ENCODE measurements at places on chromosomes 4 and X.
A peak's percentile ranks its signal among the peaks of the same experiment; 100 is the strongest.

GRCh38 chr4:25702848-25703247 is 47.2 kb downstream of the SLC34A2 start:
- no peak for DNase-seq

DNA sequence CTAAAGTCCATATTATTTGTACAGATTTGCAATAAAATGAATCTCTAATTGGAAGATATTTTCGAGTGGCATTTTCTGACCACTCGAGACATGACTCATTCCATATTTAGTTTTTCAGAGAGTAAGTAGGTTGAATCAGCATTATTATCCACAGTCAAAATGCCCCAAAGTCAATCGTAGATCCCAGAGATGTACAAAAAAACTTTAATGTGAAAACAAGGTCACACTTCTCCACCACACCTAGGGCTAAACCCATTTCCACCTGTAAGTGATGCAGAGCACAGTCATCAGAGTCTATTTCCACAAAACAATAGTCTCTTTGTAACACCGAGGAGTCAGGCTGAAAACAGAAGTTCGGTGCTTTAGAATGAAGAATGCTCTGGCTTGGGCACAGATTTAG is 117.1 kb upstream of the TENM3 start:
- no peak for DNase-seq

- no peak for DNase-seq
Measured at GRCh38 chrX:46627062-46627461, 53.5 kb downstream of the CHST7 start.

DNA sequence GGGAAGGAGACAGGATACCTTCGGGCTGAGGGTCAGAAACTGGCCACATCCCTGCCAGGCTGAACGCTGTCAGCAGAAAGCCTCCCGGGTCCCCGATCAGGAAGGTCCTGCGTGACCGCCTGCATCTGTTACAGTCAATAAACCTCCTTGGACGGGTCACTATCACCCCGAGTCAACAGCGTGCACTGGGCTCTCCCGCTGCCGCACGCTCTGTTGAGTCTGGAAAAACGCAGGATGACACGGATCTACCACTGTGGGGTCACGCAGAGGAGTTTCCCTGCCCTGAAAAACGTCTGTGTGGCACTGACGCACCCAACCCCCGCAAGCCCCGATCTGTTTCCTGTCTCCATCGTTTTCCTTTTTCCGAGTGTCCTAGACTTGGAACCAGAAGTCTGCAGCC is 12.1 kb downstream of the PPP2R3B start:
- no peak for DNase-seq

DNA sequence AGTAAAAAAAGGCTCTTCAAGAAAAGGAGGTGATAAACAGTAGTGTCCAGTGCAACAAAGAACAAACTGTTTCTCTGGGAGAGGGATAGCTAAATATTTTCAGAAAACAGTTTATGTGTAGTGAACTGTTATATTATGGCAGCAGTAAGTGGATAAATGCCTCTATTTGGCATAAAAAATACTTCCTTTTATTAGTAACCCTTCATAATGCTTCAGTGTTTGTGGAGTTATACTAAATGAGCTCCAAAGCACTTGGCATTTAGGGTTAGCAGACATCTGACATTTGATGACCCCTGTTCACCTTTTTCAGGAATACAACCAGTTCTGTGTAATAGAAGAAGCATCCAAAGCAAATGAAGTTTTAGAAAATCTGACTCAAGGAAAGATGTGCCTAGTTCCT is 31.9 kb downstream of the TRAPPC11 start:
- DNase-seq, result no peak

- no peak for DNase-seq
Measured at GRCh38 chrX:44228621-44229020, 114.9 kb downstream of the EFHC2 start.

DNA sequence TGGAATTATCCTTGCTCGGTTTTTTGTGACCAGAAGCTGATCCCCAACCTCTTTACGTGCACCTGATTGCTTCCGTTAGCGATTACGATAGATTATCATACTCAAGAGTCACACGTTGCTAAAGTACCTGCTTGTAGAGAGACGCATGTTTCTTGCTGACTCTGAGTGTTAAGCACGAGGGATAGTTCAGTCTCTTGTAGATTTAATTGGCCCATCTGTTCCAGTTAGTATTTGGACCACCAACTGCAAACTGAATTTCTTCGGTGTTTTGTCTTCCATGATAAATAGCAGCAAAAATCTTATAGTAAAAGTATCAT is 516 bp upstream of the COX18 start:
- no peak for DNase-seq

DNA sequence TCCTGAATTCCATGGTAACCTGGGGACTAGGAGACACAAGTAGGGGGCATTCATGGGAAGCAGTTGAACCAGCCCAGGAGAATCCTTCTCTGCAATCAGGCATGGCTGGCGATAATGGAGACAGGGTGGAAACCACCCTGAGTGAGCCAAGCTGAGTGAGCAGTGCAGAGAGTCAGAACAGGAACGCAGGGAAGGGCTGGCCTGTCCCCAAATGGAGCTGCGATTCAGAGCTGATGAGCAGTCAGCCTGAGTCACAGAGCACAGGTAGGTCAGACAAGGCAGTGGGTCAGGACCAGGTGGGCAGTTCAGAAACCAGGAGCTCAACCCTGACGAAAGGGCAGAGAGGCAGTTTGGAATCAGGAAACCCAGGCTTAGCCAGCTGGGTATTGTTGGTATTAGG is 129.0 kb downstream of the BTC start:
- no peak for DNase-seq

DNA sequence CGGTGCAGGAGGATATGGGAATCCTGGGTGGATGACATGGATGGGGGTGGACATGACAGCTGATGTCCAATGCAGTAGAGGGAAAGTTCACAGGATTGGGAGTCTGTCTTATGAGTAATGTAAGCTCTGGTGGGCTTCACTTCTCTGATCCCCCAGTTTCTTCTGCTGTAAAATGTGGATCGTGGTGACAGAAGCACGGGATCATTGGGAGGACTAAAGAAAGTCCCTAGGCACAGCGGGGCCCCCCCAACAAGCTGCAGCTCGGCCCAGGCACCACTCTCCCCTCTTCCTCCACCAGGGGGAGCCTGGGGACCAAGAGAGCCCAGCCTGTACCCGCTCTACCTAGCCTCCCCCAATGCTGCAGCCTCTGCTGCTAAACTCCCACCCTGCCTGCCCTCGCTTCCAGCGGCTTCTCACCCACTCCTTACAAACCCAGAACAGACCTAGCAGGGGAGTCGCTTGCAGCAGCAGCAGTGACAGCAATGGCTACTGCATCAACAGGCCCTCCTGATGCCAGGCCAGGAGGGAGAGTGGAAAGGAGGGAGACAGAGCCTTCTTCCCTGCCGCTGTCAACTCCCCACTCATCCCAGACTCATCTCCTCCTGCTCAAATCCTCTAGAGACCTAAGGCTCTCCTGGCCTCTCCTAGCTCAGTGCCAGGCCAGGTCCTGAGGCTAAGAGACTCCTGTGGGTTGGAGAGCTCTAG is 36.1 kb upstream of the IQSEC2 start:
- peak; percentile 39 for DNase-seq

DNA sequence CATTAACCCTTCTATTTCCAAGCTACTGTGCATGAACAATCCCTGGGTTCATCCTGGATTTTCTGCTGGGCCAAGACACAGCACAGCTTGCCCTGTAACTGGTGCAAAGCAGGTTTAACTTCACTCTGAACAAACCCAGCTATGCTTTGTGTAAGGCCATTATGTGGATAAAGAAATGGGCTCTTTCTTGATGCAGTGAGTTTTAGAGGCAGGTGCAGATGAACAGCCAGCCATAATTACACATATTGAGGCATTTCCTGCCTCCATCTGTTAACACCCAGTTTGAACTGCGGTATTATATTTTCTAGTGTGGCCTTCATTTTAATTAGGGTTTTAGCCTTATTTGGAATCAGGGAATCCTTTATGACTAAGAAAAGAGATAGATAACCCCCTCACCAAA is 68.7 kb upstream of the ARX start:
- no peak for DNase-seq

- DNase-seq, result no peak
Measured at GRCh38 chr4:142353149-142353738, 492.9 kb downstream of the INPP4B start.

DNA sequence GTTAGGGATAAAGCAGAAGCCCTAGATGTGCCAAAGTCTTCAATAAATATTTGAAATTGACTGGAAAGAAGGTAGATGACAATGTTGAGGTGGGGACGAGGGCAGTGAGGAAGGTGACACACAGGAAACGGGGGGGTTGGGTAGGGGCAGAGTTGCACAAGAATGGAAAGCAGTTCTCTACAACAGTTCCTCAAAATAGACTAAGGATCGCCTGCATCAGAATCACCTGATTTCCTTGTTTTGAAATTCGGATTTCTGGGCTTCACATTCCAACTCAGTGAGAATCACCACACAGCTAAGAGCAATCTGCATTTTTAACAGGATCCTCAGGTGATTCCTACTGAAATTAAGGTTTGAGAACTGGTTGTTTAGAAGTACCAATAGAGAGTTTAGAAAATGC is 70.6 kb downstream of the ARFIP1 start:
- DNase-seq, result no peak

DNA sequence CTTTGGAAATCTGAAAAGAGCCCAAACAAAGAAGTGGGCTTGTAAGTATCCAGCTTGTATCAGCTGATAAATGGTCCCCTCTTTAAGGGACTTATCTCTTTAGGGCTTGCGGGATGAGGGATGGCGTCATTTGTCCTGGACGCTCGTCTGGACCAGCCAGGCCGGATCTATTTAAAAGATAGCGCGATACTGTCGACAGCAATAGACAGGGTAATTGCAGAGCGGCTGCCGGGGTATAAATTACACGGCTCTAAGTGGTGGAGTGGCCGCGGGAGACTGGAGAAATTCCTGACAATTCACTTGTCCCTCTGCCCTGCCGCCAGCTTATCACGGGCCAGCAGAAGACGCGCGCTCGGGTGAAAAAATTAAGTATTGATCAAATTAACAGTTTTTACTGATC is 90.7 kb downstream of the FAM53A start:
- no peak for DNase-seq

- no peak for DNase-seq
Measured at GRCh38 chr4:144696376-144696775, 50.4 kb downstream of the HHIP start.

GRCh38 chr4:71587995-71588394 is 195.9 kb downstream of the GC start:
- DNase-seq, result no peak

DNA sequence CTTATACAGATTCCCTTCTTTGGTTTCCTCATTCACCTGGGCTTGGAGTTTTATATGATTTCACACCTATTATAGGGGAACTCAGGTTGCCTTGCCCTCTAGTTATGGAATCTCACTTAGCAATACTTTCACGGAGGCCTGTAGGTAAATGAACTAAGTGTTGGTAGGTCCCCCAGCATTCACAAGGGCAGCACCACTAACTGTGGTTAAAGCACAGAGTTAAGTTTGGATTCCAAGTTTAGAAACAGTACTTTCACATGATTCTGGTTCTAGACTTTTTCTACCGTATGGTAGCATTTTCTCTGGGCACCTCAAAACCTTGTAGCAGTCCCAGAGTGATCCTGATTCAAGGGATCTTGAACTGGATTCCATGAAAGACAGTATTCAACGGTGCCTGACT is 46.4 kb downstream of the SH2D1A start:
- DNase-seq, result no peak

DNA sequence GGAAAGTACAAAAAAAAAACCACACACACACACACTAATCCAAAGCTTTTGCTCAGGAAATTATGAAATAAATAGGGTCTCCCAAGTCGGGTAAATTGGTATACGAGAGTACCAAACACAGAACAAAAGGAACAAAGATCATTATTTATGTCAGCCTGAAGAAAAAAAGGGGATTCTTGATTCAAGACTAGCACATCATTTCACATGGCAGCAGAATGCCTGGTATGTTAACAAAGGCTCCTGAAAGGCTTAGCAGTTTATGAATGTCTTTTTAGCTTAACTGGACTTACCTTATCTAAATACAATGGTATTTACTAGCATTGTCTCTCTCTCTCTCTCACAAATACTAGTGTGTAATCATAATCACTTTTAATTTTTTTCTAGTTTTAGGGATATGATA is 11.3 kb downstream of the RAP2C start:
- DNase-seq, result no peak

DNA sequence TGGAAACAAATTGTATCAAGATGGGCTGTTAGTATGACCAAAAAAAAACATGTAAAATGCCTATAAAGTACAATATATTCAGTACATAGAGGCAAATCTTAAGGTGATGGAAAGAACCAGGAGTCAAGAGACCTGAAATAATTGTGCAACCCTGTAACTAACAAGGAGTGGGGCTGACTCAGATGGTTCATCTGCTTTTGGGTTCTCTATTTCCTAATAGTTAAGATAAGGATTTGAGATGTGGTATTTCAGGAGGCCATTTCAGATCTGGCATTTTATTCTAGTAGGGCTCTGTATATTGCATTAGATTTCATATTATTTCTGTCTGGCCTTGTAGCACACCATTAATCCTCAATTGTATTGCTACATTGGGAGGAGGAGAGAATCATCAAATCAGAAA is 268.4 kb downstream of the HS3ST1 start:
- DNase-seq, result no peak

- no peak for DNase-seq
Measured at GRCh38 chr4:40731792-40732245, 17.9 kb upstream of the NSUN7 start.

Data from activated CD4-positive, alpha-beta T cell treated with anti-CD3 and anti-CD28 coated beads for 24 hours (primary cell).